ENCODE measurements at places on chromosomes 5 and 9. TPM values are rescaled to one million over a fixed set of nuclear protein-coding genes. Genes with fewer than 3 reads are reported as not detected.
A peak's percentile ranks its signal among the peaks of the same experiment; 100 is the strongest.

The ORM2 gene
- not detected for total RNA-seq

The CCDC127 gene
- total RNA-seq, result 9.0 TPM

The SLC6A18 gene
- total RNA-seq, result not detected

The GPR150 gene
- total RNA-seq, result 0.49 TPM

The SKP1 gene
- 295 TPM for total RNA-seq

The GRXCR2 gene
- total RNA-seq, result not detected

The PNPLA7 gene
- total RNA-seq, result 18.3 TPM

The SHISAL2B gene
- not detected for total RNA-seq

The DEPDC1B gene
- 9.8 TPM for total RNA-seq

The IFNB1 gene
- total RNA-seq, result not detected

The ATP10B gene
- 16.1 TPM for total RNA-seq

DNA sequence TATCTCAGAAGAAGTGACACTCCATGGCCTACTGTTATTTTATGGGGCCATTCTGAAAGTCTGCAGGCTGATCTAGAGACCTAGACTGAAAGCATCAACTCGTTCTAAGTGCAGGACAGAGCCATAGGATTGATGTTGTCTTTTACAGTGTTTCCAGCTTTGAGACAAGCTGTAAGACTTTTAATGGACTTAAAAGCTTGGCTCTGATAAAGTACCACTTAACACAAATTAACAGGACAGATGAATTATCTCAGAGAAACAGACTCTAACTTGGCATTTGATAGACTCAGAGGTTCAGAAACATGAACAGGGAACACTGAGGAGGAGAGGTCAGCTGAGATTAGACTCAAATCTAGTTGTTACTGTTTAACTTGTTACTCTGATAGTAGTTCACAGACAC is 203.2 kb downstream of the TLR4 start:
- no peak for DNase-seq

- no peak for DNase-seq
These were observed 250.9 kb downstream of the PSAT1 start for GRCh38 chr9:78547831-78548230.

- no peak for DNase-seq
These were observed 355.4 kb upstream of the WWC1 start for GRCh38 chr5:167936022-167936421.

DNA sequence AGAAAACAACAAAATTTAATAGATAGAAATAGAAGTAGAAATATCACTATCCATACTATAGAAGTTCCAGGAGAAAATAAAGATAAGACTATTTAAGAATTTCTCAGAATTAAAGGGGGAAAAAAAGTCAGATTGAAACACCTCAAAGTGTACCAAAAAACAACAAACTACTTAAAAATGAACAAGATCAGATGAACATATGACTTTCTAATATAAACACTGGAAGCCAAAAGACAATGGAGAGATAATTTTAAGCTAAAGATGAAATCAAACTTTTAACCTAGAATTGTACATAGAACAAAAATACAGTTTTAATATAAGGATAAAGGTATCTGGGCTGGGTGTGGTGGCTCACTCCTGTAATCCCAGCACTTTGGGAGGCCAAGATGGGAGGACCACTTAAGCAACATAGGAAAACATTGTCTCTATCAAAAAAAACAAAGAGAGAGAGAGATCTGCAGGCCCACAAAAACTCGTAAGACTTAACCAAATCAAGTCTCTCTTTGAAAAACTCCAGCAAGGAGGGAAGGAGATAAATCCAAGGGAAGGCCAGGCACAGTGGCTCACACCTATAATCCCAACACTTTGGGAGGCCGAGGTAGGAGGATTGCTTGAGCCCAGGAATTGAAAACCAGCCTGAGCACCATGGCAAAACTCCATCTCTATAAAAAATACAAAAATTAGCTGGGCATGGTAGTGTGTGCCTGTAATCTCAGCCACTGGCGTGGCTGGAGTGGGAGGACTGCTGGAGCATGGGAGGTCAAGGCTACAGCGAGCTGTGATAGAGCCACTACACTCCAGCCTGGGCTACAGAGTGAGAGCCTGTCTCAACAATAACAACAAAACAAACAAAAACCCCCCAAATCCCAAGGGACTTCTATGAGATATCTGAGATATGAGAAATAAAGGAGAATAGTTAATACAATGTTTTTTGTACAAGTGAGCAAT is 32.4 kb downstream of the ABHD17B start:
- DNase-seq, result no peak

- DNase-seq, result no peak
These were observed 15.2 kb downstream of the TSTD2 start for GRCh38 chr9:97617939-97618416.

- no peak for DNase-seq
These were observed 8.0 kb downstream of the TGFBR1 start for GRCh38 chr9:99112750-99113413.

DNA sequence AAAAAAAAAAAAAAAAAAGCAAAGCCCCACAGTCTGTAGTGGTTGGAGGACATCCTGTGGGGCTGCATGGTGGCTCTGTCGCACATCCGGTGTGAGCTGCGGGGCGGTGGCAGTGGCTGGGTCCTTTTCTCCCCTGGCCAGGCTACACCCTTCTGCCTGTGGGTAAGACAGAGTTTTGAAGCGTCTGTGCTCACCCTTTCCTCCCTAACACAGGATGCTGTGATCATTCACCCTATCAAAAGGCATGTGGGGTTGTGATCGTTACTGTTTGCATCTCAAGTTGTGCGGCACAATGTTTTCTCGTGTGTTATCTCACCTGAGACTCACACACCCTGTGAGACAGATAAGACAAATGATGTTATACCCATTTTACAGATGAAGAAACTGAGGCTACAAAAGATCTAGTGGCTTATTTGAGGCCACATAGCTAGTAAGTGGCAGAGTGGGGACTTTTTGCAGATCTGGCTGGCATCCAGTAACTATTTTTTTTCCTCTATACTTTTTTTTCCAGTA is 17.5 kb downstream of the IRF1 start:
- peak; percentile 60 for DNase-seq

- DNase-seq, result no peak
These were observed 56.5 kb upstream of the CDKN2B start for GRCh38 chr9:22065431-22066200.

DNA sequence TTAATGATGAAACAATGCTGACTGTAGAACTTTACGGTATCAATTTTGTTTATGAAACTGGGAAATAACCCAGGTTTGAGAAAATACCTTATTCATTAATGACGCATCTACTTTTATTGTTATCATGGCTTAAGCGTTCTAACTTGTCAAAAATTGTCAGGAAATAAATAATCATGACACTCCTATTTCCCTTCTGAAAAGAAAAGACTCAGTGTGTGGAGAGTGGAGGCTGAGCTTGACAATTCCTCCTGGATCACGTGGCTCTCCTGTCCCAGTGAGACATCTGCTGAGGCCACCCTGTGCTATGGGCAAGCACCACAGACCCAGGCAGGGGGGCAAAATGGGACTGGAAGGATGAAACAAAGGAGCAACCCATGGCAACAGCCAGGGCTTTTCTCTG is 466.4 kb downstream of the ZNF608 start:
- DNase-seq, result no peak

DNA sequence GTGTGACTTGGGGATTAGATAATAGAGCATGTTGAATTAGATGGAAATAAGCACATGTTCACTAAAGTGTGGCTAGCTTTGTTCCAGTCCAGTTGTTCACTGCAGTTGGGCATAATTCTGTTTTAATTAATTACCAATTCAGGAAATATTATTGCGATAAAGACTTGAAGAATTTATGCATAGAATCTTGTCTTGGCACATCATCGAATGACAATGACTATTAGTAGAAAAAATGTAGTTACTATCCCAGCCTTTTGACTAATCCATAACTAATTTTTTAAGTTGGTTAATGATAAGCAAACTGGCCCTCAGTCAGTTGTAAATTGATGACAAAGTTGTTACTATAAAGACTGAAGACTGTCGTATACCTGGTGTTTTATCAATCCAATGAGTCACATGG is 10.5 kb downstream of the LNPEP start:
- DNase-seq, result no peak

DNA sequence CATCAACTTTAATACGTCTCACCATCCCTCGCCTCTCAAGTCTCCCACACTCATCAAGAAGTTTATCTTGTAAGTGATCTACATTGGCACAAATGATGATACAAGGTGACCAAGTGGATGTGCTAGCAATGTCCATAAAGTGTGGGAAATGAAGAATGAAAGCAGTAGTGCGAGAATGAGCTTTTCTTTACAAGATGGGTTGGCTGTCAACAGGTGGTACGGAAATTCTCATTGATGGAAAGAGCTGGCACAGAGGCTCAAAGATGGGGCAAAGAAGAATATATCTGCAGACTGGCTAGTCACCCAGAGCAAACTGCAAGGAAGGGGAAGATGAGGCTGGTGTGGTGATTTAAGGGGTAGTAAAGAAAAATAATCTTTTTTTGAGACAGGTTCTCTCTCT is 640.8 kb downstream of the MAT2B start:
- no peak for DNase-seq

- DNase-seq, result no peak
These were observed 241.0 kb upstream of the IRX1 start for GRCh38 chr5:3354606-3355005.

DNA sequence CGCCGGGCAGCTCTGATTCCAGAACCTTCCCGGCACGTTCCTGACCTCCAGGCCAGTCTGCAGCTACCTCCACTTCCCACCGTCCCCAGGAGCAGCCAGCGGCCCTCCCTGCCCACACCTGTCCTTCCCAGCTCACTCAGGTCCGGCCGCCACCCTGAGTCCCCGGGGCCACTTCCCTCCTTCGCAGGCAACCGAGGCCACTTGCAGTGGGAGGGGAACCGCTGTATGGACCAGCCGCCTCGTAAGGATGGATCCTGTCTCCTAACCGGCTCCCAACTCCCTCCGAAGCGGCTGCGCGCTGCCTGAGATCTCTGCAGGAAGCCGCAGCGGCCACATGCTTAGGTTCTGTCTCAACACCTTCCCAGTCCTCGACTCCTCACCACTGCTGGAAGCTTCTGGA is 7.5 kb downstream of the TMEM250 start:
- no peak for DNase-seq

GRCh38 chr5:91864962-91865361 is 481.8 kb upstream of the ARRDC3 start:
- no peak for DNase-seq

DNA sequence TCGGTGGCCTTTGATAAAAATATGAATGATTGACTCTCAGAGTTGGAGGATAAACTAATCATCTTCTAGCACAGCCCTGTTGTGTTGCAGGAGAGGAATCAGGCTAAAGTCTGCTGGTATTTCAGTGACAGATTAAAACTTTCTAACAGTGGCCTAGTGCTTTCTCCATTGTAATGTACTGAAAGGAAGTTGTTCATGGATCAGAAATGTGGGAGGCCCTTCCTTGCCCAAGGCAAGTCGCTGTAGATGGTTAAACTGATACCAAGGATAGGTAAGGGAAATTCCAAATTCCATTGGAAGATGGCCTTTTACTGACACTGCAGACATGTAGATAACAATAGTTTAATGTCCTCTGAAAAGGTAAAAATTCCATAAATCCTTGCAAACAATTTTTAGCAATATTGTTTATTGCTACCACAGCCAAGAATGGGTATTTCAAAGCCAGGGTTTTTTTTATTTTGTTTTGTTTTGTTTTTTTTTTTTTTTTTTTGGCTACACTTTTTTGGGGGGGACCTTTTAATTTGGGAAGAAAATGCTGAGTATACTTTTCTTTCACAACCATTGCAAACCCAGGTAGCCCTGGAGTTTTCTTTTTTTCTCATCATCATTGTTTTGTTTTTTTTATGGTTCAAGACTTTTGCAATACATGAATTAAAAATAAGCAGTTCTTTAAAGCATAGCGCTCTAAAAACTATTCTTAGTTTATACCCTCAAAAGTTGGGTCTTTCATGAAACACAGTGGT is 35.5 kb downstream of the WDR36 start:
- no peak for DNase-seq

- DNase-seq, result no peak
These were observed 482.2 kb upstream of the PAPPA start for GRCh38 chr9:115671236-115671962.

DNA sequence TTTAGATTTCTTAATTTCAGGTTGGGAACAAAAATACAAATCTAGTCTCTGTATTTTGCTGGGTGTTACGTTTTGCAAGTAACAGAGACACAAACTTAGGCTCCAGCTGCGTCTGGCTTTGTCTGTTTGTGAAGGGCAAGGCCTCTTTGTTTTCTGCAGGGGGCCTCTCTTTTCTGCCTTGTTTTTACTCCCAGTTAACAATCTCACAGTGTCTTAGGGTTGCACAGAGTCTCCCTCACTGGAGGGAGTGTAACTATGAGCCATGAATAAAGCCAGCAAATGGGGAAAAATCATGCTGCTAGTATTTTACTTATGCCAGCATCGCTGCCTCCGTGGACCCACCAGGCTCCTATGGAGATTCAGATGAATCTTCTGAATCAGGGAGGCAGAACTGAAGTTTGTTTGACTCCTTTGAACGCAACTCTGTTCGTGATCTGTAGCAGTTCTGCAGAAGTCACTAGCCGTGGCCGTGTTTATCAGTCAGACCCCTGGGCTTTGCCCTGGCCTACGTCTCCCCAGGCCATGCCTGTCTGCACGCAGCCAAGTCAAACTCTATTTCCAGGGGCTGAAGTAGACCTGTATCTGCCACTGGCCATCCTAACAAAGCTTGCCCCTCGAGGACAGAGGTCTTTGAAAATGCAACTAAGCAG is 77.2 kb downstream of the ATP10B start:
- no peak for DNase-seq

- DNase-seq, result no peak
These were observed 509.8 kb upstream of the TLE4 start for GRCh38 chr9:79061752-79062616.

- DNase-seq, result no peak
These were observed 11.7 kb downstream of the NIPAL4 start for GRCh38 chr5:157471709-157472108.

DNA sequence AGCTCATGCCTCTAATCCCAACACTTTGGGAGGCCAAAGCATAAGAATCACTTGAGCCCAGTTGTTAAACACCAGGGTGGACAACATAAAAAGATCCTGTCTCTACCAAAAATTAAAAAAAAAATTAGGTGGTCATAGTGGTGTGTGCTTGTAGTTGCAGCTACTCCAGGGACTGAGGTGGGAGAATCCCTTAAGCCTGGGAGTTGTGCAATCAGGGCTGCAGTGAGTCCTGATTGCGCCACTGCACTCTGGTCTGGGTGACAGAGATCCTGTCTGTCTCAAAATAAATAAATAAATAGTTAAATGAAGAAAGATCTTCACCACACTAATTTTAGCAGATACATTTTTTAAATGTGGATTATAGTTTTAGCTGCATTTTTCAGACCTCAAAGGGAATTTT is 433.2 kb downstream of the MAT2B start:
- no peak for DNase-seq

- DNase-seq, result no peak
These were observed 13.4 kb upstream of the GAPT start for GRCh38 chr5:58477760-58478376.

- DNase-seq, result no peak
These were observed 182.2 kb downstream of the MAPKAP1 start for GRCh38 chr9:125524583-125525355.

GRCh38 chr9:118281772-118282171 is 577.6 kb downstream of the TLR4 start:
- DNase-seq, result no peak
